ENCODE measurements at places on chromosomes 5 and 9. TPM values are rescaled to one million over a fixed set of nuclear protein-coding genes. Genes with fewer than 3 reads are reported as not detected.

Gene CTNND2
- not detected for total RNA-seq

DNA sequence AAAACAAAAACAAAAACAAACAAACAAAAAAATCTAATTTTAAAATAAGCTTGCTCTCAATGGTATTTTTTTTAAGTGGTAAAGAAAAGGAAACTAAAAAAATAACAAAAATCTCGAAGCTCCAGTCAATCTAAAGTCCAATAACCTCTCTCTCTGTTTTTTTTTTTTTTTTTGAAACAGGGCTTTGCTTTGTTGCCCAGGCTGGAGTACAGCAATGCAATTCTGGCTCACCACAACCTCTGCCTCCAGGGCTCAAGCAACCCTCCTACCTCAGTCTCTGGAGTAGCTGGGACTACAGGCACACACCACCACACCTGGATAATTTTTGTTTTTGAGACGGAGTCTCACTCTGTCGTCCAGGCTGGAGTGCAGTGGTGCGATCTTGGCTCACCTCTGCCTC, 25.9 kb upstream of the GLDC start:
- no peak for DNase-seq

- no peak for DNase-seq
Observed at GRCh38 chr9:4905135-4905490, 80.0 kb upstream of the JAK2 start.

- DNase-seq: peak; percentile 99
Observed at GRCh38 chr5:142644640-142645361, 41.1 kb downstream of the FGF1 start.

DNA sequence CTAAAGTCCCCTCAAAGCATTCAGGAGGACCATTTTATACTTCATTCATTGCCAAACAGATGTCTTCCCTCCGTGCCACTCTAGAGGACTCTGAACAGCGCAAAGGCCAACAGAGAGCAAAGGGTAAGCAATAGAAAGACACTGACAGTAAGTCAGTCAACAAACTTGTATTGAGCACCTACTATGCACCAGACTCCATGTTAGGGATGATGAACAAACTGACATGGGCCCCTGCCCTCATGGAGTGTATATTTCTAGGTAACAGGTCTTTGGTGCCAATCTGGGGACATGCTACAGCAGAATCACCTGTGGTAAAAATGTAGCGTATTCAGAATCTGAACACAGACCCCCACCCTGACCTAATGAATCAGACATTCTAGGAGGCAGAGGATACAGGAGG, 3.5 kb upstream of the ACO1 start:
- DNase-seq: no peak

Gene CTXN3
- total RNA-seq: not detected

DNA sequence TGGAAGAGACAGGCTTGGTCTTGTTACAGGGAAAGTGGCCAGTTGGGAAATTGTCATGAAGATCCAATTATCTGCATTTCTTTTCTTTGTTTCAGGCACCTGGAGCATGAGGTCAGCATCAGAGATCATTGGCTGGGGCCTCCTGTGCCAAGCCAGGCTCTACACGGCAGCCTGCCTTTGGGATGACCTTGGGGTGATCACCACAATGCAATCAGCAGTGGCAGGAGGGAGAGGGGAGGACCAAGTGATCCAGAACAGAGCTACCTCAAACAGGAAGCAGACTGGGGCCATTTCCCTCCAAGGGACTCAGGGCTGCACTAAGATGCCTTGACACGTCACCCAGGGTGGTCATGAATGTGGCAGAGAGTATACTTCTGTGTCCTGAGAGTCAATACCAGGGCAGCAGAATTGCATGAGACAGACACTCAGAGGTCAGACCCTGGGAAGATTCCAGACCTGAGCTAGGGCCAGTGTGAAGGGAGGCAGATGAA, 8.9 kb downstream of the SMIM23 start:
- DNase-seq: no peak

GRCh38 chr5:132363431-132364112, 5.9 kb upstream of the SLC22A5 start:
- DNase-seq: peak; percentile 93

DNA sequence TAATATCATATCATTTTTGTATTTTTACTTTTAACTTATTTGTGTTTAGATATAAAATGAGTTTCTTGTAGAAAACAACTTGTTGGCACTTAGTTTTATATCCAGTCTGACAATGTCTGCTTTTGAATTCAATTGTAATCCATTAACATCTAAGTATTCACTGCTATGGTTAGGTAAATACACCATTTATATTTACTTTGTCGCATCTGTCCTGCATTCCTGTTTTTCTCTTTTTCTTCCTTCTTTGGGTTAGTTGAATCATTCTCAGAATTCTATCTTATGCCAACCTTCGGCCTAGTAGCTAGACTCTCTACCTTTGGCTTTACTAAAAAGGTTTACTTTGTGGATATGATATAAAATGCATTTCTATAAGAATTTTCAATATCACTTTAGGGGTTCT, 107.6 kb downstream of the PLCXD3 start:
- no peak for DNase-seq

GRCh38 chr9:15641291-15641690, 88.4 kb downstream of the CCDC171 start:
- no peak for DNase-seq

DNA sequence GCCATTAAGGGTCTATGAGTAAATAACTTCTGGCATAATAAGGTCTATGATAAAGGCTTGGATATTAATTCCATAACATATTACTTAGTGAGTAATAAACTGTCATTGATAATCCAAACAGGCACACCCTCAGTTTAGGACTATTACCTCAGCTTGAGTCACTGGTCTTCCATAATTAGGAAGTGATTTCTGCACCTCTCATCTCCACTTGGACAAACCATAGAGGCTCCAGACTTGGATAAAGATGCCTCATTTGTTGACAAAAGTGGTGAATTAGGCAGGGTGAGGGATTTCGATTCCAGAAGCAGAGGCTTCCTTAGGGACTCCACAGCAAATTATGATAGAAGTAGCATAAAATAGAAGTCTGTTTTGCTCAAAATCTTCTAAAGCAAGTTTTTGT, 127.5 kb upstream of the MTAP start:
- DNase-seq: peak; percentile 49

GRCh38 chr9:5813824-5814223, 19.1 kb downstream of the ERMP1 start:
- DNase-seq: no peak

DNA sequence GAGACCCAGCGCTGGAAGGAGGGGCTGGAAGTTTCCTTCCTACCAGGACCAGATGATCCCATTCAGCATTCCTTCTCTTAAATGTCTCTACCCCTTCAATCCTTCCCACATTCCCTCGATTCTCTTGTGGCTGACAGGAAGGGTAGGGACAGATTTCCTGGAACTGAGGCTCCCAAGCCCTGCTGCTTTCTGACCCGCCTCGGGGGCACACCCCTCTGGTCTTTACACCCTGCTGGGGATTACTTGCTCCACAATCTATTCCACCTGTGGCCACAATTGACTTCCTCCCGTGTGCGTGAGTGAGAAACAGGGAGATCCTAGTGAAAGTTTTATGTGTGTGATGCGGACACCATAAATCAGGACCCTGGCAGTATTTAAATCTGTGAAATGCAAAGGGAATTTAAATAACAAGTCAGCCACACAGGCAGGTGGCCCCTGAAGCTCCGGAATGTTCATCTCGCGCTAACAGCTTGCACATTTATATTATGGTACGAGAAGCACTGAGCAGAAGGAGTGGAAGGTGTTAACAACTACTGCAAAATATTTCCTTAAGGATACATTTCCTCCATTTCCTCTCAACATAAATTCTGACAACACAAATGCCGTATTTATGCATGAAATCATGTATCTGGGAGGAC, 237.5 kb downstream of the SLIT3 start:
- DNase-seq: no peak

GRCh38 chr5:1202026-1202797, 817 bp downstream of the SLC6A19 start:
- no peak for DNase-seq

DNA sequence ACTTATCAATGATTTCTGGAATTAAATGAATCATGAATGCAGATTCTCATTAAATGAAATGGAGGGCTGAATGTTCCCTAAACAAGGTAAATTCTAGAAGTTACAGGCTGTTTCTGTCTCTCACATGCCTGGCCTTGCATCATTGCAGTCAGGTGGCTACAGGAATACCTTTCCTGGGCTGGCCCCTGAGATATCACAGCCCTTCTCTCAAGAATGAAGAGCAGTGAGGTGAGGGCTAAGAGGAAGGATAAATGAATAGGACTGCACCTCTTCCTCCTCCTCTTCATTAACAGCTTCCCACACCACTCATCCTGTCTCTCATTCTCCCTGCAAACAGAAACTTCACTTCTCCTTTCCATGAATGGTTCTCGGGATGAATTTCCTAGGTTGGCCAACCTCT, 22.5 kb downstream of the ARHGEF28 start:
- no peak for DNase-seq

Gene SHC3
- 1.2 TPM for total RNA-seq

GRCh38 chr5:75710637-75711036, 6.6 kb downstream of the POC5 start:
- no peak for DNase-seq

Gene ENTPD2
- not detected for total RNA-seq

GRCh38 chr9:37923796-37924427, 20.0 kb upstream of the SLC25A51 start:
- no peak for DNase-seq

GRCh38 chr5:34041247-34041972, 1.6 kb downstream of the C1QTNF3 start:
- no peak for DNase-seq

- DNase-seq: no peak
Observed at GRCh38 chr9:90249094-90249493, 393.5 kb downstream of the DIRAS2 start.

- DNase-seq: no peak
Observed at GRCh38 chr9:134557331-134557730, 84.3 kb upstream of the COL5A1 start.

DNA sequence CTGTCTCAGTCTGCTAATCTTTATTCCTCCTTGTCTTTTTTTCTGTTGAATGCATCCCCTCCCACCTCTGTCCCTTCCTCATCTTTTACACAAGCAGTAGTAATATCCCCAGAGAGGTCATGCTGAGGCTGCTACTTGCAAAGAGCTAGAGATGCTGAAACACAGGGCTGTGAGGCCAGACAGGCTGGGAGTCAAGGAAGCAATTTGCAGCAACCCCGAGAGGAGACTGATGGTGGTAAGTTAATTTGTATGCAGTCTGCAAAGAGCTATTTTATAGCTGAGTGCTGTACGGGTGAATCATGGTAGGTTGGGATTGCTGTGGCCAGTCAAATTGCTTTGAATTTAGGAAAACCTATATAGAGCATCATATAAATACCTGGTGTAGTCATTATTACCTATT, 90.2 kb upstream of the SLC24A2 start:
- DNase-seq: no peak

DNA sequence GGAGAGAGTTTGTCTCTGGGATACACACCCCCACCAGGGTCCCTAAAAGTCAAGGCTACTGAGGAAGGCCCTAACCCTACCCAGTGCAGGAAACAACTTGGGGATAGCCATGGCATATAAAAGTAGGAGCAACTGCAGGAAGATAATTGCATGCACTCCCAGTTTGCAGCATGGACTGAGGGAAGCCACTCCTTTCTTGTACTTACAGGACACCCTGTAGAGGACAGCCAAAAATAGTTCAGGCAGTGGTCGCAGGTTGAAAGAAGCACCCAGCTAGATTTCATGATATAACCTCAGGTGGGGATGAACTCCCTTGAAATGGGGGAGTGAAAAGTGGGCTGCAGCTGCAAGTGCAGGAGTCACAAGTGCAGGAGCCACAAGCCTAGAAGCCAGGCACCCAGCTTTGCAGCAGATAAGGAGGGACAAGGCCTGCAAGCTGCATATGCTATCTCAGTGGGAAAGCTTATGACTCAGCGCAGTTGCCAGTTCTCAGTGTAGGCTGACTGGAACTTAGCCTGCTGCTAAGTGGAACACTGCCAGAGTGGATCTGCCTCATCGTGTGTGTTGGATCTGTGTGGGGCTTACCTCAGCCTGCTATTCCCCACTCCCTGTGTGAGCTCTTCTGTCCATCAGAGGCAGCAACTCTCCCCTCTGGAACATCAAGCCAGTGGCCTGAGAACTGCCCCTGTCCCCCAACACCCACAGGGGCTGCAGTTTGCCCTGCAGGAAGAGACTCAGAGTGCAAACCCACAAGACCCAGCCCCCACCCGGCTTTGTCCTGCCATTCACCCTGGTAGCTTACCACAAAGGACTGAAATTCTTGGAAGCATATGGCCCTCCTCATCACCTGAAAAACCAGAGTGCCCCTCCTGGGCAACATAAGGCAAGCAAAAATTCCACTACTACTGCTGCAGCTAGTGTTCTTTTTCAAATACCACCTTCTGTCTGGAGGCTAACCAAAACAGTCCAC, 42.7 kb downstream of the CYLC2 start:
- DNase-seq: no peak

DNA sequence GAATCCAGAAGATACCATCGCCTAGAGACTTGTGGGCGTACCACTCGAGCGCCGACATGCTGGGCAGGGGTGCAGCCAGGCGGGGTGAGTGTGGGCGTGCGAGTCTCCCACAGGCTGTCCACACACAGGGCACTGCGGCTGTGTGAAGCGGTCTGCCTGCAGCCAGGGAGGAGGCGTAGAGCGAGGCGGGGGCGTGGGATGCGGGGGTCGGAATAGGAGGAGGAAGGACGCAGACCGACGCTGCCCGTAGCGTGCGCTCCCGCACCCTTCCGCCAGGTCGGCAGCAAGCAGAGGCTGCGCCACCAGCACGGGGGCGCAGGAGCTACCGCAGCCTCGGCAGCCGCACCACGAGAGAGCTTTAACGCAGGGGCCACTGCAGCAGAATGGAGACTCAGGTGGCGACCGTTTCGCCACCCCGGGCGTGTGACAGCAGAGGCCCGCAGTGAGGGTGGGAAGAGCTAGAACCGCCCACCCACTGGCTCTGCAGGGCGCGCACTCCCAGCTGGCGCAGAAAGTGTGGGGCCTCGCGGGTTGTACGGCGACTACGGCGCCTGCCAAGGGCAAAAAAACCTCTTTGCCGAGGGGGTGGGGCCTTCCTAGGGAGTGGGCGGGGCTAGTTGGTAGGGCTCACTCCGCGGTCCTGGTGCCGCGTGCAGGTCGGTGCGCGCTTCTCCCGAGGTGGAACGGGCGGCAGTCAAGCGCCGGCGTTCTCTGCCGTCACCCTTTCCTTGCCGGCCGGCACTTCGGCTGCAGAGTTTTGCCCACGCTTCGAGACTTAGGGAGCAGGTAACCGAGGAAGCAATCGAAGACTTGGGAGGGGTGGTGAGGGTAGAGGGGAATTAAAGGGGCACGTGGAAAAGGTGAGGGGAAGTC, at the start of the genes MBLAC2 and POLR3G:
TSS of gene MBLAC2 (minus strand) at position 537 of the 873 bp plus-strand sequence. CDS start at position 58, 479 bp downstream.
TSS of gene POLR3G (plus strand) at position 630 of the 873 bp plus-strand sequence. CDS start 10,704 bp downstream, outside the sequence.
- peak; percentile 89 for DNase-seq

- DNase-seq: no peak
Observed at GRCh38 chr9:107049803-107050184, 186.8 kb downstream of the ZNF462 start.
